ENCODE measurements at places on chromosomes 4 and X. TPM values are rescaled to one million over a fixed set of nuclear protein-coding genes. Genes with fewer than 3 reads are reported as not detected.

TAF7L gene
- total RNA-seq: 0.13 TPM

LINC00632 gene
- total RNA-seq: 0.26 TPM

SSX3 gene
- not detected for total RNA-seq

GATA1 gene
- not detected for total RNA-seq

ASMT gene
- total RNA-seq: not detected

SLC25A53 gene
- 8.5 TPM for total RNA-seq

GASK1B gene
- total RNA-seq: 44.8 TPM

LRAT gene
- not detected for total RNA-seq

HSFX4 gene
- total RNA-seq: not detected

RTL5 gene
- total RNA-seq: 0.13 TPM

GABRQ gene
- not detected for total RNA-seq
